B cell (primary cell): ENCODE measurements at places on chromosomes 12 and 14. TPM values are rescaled to one million over a fixed set of nuclear protein-coding genes. Genes with fewer than 3 reads are reported as not detected.

Gene TNS2
- 0.24 and 1.3 TPM in 2 replicates for total RNA-seq

Gene NRL
- 8.1 and 8.8 TPM in 2 replicates for total RNA-seq

Gene ACRBP
- 11.9 and 12.3 TPM in 2 replicates for total RNA-seq

Gene FAM90A1
- total RNA-seq: 0.17 and 0.34 TPM in 2 replicates

Gene DPF3
- total RNA-seq: 3.4 and 3.7 TPM in 2 replicates

Gene HSPB8
- total RNA-seq: not detected in 2 replicates

Gene CFAP54
- 0.24 and 0.76 TPM in 2 replicates for total RNA-seq

Gene FLRT2
- total RNA-seq: not detected in 2 replicates

Gene ABCB9
- 2.5 and 3.7 TPM in 2 replicates for total RNA-seq

DNA sequence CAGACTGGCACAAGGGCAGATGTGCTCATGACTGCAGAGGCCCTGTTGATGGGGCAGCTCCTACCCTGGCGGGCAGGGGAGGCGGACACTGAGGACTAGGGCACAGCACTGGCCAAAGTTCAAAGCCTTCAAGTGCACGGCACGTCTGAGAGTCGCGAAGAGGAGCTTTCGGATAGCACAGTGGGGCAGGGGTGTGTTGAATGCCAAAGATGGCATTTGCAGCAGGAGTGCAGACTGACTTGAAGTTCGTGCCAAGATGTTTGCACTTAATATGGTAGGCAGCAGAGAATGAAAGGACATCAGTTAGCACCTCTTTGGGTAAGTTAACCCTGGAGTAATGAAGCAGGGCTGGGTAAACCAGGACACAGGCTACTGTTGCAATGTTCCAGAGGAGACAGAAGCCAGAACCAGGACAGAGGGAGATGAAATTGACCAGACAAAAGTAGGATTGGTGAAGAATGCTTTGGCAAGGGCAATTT, 6.7 kb upstream of the EML1 start:
- H3K4me1 ChIP-seq: no peaks in the 10 kb centered on the region
- H3K36me3 ChIP-seq: no peaks in the 10 kb centered on the region
- H3K4me3 ChIP-seq: no peak overlapping the region
- no peaks in the 10 kb centered on the region for H3K27me3 ChIP-seq
- no peak overlapping the region for H3K27ac ChIP-seq
- DNase-seq: no peak

GRCh38 chr12:65756956-65757511, 67.2 kb upstream of the HMGA2 start:
- H3K4me3 ChIP-seq: no peak overlapping the region
- H3K36me3 ChIP-seq: no peaks in the 10 kb centered on the region
- no peak overlapping the region for H3K27ac ChIP-seq
- H3K4me1 ChIP-seq: no peaks in the 10 kb centered on the region
- H3K27me3 ChIP-seq: peaks cover 4% of the 10 kb centered on the region

GRCh38 chr14:83992857-83993256, 1537.1 kb upstream of the FLRT2 start:
- no peak for DNase-seq
- no peaks in the 10 kb centered on the region for H3K27me3 ChIP-seq
- H3K36me3 ChIP-seq: no peaks in the 10 kb centered on the region
- H3K27ac ChIP-seq: no peak overlapping the region
- no peaks in the 10 kb centered on the region for H3K4me1 ChIP-seq
- H3K4me3 ChIP-seq: no peak overlapping the region

GRCh38 chr12:44017216-44017615, 181.3 kb downstream of the TMEM117 start:
- no peaks in the 10 kb centered on the region for H3K4me1 ChIP-seq
- no peak overlapping the region for H3K4me3 ChIP-seq
- H3K27ac ChIP-seq: no peak overlapping the region
- no peaks in the 10 kb centered on the region for H3K27me3 ChIP-seq
- no peaks in the 10 kb centered on the region for H3K36me3 ChIP-seq

DNA sequence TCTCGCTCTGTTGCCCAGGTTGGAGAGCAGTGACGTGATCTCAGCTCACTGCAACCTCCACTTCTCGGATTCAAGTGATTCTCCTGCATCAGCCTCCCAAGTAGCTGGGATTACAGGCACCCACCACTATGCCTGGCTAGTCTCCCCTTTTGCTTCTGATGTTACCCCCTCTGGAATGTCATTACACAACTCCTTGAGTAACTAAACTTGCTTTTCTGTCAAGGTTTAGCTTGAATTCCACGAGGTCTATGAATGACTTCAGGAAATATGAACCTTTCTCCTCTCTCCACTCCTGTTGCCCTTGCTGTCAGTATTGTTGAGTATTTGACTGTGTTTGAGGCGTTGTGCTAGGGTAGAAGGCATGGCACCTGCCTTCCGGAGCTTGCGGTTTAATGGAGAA, 16.8 kb upstream of the RTRAF start:
- no peak for DNase-seq
- peaks cover 5% of the 10 kb centered on the region for H3K36me3 ChIP-seq
- no peak overlapping the region for H3K27ac ChIP-seq
- H3K4me1 ChIP-seq: no peaks in the 10 kb centered on the region

- H3K4me1 ChIP-seq: no peaks in the 10 kb centered on the region
- H3K36me3 ChIP-seq: no peaks in the 10 kb centered on the region
- no peak overlapping the region for H3K27ac ChIP-seq
- H3K4me3 ChIP-seq: no peak overlapping the region
- H3K27me3 ChIP-seq: no peaks in the 10 kb centered on the region
Observed at GRCh38 chr12:131353376-131353775, 357.5 kb upstream of the SFSWAP start.

- no peak overlapping the region for H3K27ac ChIP-seq
- peaks cover 10% of the 10 kb centered on the region for H3K4me1 ChIP-seq
- DNase-seq: peak; percentile 19
- H3K36me3 ChIP-seq: no peaks in the 10 kb centered on the region
- peaks cover 10% of the 10 kb centered on the region for H3K27me3 ChIP-seq
Observed at GRCh38 chr12:10243818-10244520, 31.3 kb downstream of the GABARAPL1 start.

DNA sequence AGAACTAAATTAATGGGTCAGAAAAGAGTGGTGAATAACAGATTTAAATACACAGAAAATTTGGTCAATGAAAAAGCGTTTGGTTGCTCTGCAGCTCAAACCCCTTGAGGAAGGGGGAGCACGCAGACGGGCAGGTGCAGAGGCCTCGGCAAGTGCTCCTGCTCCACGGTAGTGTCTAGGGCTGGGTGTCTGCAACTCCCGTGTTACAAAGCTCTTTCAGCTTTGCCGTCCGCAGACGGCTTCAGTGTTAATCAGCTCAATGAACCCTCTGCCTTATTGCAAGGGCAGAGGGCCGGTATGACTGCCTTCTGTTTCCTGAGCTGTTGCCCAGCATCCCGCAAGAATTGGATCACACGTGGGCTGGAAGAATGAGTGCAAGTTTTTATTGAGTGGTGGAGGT, 125.7 kb upstream of the TRHDE start:
- DNase-seq: no peak
- H3K27me3 ChIP-seq: no peaks in the 10 kb centered on the region
- H3K4me1 ChIP-seq: no peaks in the 10 kb centered on the region
- H3K4me3 ChIP-seq: no peak overlapping the region
- no peak overlapping the region for H3K27ac ChIP-seq

DNA sequence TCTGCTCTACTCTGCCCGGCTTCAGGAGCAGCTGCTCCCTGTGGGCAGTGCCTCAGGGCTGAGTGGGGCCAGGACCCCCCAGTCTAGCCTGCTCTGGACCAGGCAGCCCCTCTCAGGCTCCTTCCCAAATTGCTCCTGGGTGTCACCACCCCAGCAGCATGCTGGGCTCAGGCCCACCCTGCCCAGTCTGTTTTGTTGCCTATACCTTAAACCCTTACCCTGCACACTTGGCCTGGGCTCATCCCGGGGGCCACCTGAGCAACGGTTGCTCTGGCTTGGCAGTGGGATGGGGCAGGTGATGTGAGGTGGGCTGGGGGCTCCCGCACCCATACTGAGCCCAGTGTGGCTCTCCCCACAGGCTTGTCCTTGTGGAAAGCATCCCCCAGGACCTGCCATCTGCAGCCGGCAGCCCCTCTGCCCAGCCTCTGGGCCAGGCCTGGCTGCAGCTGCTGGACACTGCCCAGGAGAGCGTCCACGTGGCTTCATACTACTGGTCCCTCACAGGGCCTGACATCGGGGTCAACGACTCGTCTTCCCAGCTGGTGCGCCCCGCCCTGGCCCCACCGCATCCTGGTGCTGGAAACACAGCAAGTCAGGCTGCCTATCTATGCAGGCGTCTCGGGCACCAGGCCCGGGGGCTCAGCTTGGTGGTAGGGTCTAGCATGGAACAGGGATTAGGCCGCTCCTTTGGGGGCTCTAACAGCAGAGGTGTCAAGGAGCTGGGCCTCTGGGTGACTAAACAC, 3.9 kb downstream of the PLD4 start:
- no peak overlapping the region for H3K4me3 ChIP-seq
- H3K27me3 ChIP-seq: no peaks in the 10 kb centered on the region
- H3K36me3 ChIP-seq: no peaks in the 10 kb centered on the region
- H3K27ac ChIP-seq: no peak overlapping the region
- H3K4me1 ChIP-seq: peaks cover 44% of the 10 kb centered on the region

GRCh38 chr12:44509471-44509870, 366.6 kb downstream of the NELL2 start:
- no peaks in the 10 kb centered on the region for H3K27me3 ChIP-seq
- DNase-seq: no peak
- H3K4me3 ChIP-seq: no peak overlapping the region
- H3K36me3 ChIP-seq: no peaks in the 10 kb centered on the region
- H3K27ac ChIP-seq: no peak overlapping the region
- H3K4me1 ChIP-seq: no peaks in the 10 kb centered on the region

DNA sequence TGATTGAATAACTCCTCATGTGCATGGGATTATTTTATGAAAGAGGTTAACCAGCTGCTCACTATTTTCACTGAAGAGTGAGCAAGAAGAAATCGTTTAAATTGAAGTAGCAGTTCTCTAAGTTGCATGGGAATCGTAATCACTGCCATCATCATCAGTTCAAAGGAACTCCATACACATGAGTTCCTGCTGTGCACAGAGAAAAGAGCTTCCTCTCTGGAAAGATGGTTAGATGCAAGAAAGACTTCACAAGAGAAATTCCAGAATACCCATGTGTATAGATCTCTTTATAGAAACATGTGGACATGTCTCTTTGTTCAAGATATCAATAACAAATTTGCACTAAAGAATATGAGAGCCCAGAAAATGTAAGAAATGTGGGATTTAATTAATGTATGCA, 291.3 kb downstream of the PDZRN4 start:
- H3K4me1 ChIP-seq: no peaks in the 10 kb centered on the region
- DNase-seq: no peak
- H3K27ac ChIP-seq: no peak overlapping the region
- no peaks in the 10 kb centered on the region for H3K36me3 ChIP-seq

GRCh38 chr12:23556661-23557060, 392.8 kb downstream of the SOX5 start:
- H3K36me3 ChIP-seq: no peaks in the 10 kb centered on the region
- no peak for DNase-seq
- no peak overlapping the region for H3K4me3 ChIP-seq
- H3K27ac ChIP-seq: no peak overlapping the region
- no peaks in the 10 kb centered on the region for H3K4me1 ChIP-seq
- H3K27me3 ChIP-seq: no peaks in the 10 kb centered on the region

- no peaks in the 10 kb centered on the region for H3K27me3 ChIP-seq
- DNase-seq: no peak
- H3K36me3 ChIP-seq: no peaks in the 10 kb centered on the region
Observed at GRCh38 chr12:98997899-98998298, 352.8 kb downstream of the APAF1 start.

GRCh38 chr12:55681142-55682077, 26.3 kb downstream of the ITGA7 start:
- no peak overlapping the region for H3K27ac ChIP-seq
- H3K4me3 ChIP-seq: peak overlapping the region; percentile 10
- peaks cover 35% of the 10 kb centered on the region for H3K4me1 ChIP-seq
- no peaks in the 10 kb centered on the region for H3K27me3 ChIP-seq
- H3K36me3 ChIP-seq: no peaks in the 10 kb centered on the region

DNA sequence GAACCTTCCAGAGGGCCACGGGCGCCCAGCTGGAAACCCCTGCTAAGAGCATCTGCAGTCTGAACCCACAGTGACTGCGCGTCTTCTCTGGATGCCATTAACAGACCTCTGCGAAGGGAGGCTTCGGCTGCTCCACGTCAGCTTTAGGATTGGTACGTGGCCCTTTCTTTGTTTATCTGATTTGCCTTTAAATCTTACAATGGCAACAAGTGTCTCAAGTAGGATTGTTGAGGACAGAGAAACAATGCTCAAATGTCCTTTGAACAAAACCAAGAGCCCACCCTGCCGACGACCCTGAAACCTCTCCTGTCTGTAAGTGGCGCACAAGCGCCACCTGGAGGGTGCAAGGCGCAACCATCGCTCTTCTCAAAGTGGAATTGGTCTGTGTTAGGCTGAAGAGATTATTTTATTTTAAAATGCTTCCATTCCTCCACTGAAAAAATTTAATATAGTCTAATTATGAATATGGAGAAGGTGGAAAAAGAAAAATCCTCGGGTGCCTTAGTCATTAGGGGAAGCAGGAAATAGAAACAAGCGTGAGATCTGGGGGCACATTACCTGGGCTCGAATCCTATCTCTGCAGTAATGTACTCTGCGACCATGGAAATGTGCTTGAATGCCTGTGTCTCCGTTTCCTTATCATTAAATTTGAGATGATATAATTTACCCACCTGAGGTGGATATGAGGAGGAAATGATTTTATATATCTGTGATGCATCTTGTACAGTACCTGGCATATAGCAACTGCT, 82.6 kb upstream of the PTPRB start:
- no peaks in the 10 kb centered on the region for H3K4me1 ChIP-seq
- H3K36me3 ChIP-seq: no peaks in the 10 kb centered on the region
- DNase-seq: peak; percentile 35
- no peaks in the 10 kb centered on the region for H3K27me3 ChIP-seq
- H3K4me3 ChIP-seq: no peak overlapping the region

DNA sequence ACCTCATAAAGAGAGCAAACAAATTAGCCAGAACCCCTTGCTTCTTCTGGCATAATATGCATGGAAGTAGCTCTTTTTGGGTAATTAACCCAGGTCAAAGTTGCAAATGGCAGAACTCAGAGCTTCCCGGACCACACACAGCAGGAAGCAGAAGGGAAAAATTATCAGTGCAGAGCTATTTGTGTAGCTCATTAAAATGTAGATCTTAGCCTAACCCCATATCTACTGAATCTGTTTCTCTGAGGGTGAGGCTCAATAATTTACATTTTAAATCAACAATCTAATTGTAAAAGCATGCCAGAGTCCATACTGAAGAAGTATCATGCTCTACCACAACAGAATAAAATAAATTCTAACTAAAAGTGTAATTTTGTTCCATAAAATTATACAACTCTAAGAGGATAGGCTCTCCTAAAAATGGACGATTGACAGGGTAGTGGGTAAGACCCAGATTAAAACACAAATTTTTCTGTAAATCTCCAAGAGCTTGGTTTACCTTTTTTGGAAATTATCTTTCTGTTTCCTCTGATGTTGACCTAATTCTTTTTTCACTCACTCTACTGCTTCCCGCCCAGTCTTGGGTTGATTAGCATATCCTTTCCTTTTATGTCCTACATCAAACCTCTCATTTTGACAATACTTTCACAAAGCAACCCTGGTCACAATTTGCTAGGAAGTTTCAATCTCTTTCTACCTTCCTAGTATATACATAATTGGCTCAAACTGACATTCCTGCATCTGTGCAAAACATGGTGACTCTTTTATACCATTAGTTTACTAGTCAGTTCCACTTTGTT, 213.3 kb upstream of the SLC16A7 start:
- H3K36me3 ChIP-seq: no peaks in the 10 kb centered on the region
- H3K4me3 ChIP-seq: no peak overlapping the region
- no peak for DNase-seq
- no peaks in the 10 kb centered on the region for H3K4me1 ChIP-seq
- H3K27ac ChIP-seq: no peak overlapping the region
- no peaks in the 10 kb centered on the region for H3K27me3 ChIP-seq
